ENCODE measurements at places on chromosomes 2 and 18.

DNA sequence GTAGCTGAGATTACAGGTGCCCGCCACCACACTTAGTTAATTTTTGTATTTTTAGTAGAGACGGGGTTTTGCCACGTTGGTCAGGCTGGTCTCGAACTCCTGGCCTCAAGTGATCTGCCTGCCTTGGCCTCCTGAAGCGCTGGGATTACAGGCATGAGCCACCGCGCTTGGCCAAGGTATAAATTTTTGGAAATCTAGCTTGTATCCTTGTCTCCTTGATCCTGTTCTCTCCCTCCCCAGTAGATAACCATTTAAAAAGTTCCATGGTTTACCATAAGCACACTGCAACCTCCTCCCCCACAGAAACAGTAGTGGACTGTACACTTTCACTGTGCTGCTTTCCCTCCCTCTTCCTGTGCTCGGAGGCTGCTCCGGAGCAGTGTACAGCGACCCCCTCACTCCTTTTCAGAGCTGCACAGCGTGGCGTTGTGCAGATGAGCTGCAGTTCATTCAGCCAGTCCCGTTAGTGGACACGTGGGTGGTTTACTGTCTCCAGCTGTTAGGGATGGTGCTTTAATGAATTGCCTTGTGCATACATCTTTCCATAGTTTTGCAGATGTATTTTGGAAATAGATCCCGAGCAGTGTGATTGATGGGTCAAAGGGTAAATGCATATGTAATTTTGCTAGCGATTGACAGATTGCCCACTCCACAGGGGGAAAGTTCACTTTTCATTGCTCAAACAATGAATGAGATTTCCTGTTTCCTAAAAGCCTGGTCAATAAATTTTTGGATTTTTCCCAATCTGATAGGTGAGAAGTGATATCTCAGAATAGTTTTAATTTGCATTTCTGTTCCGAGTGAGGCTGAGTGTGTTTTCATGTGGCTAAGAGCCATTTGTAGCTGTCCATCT, 14.8 kb downstream of the ASB1 start:
- peak; percentile 41 for DNase-seq

DNA sequence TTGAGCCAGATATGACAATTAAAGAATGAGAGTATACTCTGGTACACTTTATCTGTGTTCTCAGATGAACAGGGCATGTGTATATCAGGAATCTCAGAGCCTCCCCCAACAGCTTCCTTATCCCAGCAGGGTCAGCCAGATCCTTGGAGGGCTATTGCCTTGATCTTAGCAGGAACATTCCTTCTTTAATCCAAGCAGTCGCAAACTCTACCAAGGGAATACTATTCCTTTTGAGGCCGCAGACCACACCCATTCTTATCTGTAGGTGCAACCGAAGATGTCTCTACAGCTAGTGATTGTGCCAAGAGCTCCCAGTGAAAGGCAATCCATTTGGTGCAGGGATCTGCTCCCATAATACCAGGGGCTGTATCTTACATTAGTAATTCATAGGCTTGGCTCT, 118.3 kb upstream of the DOK6 start:
- no peak for DNase-seq

GRCh38 chr2:175372704-175373701, 191.5 kb upstream of the ATP5MC3 start:
- peak; percentile 15 for DNase-seq

DNA sequence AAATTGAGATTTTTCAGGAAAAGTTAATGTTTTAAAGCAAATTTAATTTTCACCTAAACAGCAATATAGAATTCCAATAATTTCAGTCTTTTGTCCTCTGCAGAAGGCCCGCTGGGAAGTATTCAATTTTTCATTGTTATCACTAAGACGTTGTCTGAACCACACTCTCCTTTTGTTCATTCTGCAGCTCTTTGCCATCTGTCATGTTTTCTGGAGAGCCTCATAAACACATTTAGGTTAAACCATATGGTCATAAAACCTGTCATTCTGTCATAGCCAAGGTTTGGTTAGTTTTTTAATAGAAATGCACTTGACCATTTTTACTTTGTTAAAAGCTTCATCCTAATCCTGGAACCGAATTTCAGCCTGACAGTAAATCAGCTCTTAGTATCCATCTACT, 54.0 kb upstream of the PGAP1 start:
- DNase-seq = no peak

DNA sequence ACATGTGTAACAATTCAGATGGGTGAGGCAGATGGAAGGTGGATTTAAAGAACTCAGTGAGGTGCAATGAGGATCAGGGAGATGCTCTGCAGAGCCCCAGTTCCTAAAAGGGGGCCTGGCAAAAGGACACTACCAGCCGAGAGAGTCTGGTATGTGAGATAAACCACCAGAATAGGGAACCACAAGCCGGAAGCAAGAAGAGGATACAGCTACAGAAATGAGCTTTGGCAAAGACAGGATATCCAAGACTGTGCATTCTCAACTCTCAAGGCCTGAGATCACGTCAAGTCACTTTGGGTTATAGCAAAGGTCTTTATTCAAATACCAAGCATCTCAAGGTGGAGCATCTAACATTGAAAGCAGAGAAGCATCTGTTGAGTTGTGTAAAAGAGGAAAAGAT, 293.5 kb downstream of the ARHGAP15 start:
- no peak for DNase-seq

DNA sequence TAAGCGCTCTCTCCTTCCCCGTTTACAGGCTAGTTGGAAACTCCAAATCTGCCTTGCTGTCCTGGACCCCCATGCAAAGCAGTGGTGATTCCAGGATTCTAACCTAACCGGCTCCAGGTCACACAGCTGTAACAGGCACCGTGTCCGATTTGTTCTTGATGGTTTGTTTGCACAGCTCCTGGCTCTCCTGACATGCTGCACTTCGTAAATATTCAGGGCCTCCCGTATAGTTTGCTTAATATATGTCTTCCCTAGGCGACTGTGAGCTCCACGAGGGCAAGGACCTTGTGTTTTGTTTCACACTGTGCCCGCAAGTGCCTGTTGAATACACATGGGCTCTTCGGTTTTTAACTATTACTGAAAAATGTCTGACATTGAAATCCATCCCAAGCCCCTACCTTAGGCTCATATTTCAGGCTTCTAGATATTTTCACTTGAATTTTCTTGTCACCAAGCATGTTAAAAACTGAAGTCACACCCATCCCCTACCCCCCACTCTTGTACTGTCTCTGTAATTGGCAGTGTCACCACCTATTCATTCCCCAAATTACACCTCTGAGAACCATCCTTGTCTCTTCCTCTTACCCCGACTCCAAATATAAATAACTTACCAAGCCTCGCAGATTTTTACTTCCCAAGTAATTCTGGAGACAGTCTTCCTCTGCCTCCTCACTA, 1.0 kb upstream of the PUM2 start:
- no peak for DNase-seq

GRCh38 chr2:16162491-16163040, 222.2 kb downstream of the MYCN start:
- DNase-seq = no peak
